ENCODE measurements at places on chromosomes 4 and X.

- no peak for DNase-seq
Measured at GRCh38 chr4:38785901-38786402, 3.2 kb upstream of the TLR10 start.

- no peak for DNase-seq
Measured at GRCh38 chr4:143514497-143514896, 995 bp downstream of the SMARCA5 start.

- DNase-seq = no peak
Measured at GRCh38 chr4:94877973-94878372, 120.2 kb downstream of the BMPR1B start.

GRCh38 chr4:76208005-76208765 is 5.4 kb downstream of the SCARB2 start:
- DNase-seq = no peak

DNA sequence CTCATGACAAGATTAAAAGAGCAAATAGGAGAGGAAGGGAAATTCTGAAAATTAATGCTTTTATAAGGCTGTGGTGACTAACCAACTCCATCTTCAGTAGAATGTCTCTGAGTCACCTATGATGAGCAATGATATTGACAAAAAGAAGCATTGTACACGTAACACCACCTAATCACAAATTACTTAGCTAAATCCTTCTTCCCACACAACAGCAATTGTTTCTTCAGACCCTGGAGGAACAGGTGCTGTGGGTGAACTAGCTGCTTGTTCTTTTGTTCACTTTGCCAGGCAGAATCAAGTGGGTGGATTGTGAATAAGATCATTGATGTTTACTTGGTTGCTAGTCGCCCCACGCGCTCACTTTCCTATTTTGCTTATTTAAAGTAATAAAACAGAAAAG is 315.5 kb downstream of the CAMK2D start:
- DNase-seq = no peak

All from stimulated activated CD8-positive, alpha-beta memory T cell treated with anti-CD3 and anti-CD28 coated beads, Interleukin-7, amount 100 ng/mL, for 48 hours (primary cell).